ENCODE measurements at places on chromosomes 1 and 21.

DNA sequence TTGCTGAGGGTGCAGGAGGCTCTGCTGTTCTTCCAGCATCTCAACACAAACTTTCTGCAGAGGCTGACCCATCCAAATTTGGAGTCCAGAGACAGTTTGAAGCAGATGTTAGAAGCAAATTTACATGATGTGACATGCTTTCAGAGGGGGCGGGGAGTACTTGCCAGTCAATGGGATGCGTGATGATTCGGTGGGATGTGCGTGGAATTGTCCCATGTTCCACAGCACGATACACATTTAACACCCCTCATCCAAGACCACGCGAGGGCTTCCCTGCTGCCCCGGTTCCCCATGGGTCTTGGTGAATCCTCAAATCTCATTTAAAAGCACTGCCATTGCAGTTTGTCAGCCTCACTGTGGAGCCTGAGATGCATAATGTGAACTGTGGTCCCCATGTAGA, 78.6 kb upstream of the TLR5 start:
- no peak for DNase-seq

DNA sequence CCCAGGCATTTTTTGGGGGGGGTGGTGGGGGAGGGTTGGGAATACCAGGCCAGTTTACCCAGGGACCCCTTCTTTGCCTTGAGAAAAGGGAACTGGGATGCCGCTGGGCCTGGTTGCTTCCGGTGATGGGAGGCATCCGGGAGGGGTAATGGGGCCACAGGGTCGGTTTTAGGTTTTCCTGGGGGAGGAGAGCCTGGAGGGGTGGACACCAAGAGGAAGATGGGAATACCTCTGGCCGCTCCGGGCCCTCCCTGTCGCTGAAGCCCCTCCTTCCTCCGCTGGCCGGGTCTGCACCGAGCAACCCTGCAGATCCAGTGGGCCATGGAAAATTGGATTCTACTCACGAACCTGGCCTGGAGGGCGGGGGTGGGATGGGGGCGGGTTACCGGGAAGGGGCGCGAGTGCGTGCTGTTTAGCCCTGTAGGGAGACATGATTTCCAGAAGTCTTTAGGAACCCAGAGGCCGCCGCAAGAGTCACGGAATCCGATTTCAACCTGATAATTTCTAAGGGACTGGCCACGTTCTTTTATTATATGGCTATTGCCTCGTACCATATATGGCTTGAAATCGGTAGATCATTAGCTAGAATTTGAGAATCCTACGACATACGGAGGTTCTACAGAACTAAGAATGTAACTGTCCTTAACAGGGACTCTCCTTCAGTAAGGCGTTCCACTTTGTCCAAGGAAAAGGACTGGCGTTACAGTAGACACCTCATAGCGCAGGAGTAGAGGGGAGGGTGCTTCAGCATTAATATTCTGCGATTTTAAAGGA, 749 bp downstream of the AKIRIN1 start:
- peak; percentile 17 for DNase-seq

DNA sequence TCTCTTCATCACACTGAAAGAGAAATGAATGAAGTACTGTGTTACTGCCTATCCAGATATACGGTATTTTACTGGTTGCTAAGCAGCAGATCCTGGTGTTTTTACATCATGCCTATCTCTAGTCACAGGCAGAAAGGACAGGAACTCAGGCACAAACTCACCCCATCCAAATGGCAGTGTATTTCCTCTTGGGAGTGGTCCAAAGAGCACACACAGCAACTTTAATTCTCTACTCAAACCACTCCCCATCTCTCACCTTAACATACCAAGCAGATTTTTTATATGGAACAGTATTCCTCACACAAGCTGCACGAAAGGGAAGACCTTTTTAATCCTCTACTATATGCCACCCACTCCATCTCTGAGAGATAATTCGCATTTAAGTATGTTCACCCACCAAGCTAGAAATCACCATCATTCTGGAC, 27.3 kb downstream of the EIF4G3 start:
- no peak for DNase-seq

DNA sequence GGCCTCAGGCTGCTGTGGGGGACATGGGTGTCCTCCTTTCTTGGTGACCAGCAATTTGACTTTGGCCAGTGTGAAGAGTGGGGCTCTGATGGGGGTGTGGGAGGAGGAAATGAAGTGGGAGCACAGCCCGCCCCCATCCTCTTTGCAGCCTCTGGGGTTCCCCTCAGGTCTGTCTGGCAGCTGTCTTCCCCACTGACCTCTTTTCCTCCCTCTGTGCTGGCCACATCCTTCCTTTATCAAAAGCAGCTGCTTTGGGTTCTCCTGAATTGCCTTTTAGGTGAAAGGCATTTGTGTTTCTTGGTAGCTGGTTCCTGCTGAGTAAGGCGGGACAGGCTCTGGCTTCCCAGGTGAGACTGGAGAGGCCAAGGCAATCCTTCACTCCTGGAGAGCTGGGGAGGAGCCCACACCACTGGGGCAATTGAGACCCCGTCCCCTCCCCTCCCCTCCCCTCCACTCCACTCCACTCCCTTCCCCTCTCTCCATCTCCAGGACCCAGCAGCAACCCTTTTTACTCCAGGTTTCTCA, 24.9 kb downstream of the PCAT6 start:
- DNase-seq, result no peak

GRCh38 chr1:150127868-150128267, 21.8 kb upstream of the PLEKHO1 start:
- DNase-seq, result no peak

GRCh38 chr1:198132060-198132781, 24.6 kb upstream of the NEK7 start:
- no peak for DNase-seq

GRCh38 chr1:205576011-205576410, 55.8 kb downstream of the ELK4 start:
- DNase-seq, result no peak

DNA sequence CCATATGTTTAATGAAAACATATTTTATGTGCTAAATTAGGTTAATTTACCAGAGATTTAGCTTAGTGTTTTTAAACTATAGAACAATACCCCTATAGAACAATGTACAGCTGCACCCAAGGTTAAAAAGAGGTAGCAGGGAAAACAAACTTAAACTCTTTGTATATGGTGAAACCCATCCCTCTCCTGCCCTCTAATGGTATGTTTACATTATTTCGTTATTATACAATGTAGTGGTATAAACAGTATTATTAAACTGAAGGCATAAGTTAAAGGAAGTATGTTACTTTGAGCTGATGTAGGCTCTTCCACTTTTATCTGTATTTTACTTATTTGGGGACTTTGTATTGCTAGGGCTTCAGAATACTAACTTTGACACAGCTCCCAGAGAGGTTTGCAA, 16.7 kb upstream of the ZYG11A start:
- no peak for DNase-seq

GRCh38 chr1:42340093-42340492, 5.1 kb upstream of the FOXJ3 start:
- no peak for DNase-seq

- no peak for DNase-seq
These were observed 1.8 kb upstream of the CKS1B start for GRCh38 chr1:154972517-154973343.

- no peak for DNase-seq
These were observed 17.8 kb upstream of the PLA2G2E start for GRCh38 chr1:19941206-19941568.

- DNase-seq, result no peak
These were observed 17.7 kb downstream of the TNR start for GRCh38 chr1:175725684-175726083.

DNA sequence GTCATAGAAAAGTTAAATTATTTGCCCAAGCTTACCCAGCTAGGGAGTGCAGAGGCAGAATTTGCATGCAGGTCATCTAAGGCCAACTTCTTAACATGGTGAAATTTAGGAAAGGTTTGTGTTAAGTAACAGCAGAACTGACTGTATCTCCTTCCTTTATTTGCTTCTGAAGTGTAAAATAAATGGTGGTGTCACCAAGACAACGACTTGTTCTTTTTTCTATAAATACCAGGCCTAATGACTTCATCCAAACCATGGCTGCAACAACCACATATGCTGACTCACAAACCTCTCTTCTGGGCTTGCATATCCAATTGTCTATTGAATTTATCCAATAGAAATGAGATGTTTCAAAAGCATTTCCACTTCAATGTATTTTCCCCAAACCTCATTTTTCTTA, 19.1 kb downstream of the COL24A1 start:
- DNase-seq, result no peak

DNA sequence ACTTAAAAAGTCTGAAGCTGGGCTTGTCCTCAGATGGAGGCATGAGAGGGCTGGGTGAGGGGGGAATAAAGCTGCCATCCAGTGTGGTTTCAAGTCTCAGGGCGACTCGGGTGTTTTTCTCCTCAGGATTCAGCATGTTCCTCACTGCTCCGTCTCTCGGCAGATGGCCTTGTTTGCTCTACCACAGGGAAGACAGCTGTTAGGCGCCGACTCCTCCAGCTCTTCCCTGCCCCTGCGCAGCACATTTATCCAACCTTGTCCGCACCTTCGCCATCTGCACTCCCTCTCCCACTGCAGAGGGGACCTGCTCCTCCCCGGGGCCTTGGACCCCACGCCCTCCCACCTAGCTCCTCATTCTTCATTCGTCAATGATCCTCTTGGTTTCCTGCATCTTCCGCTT, 16.6 kb upstream of the S100A11 start:
- no peak for DNase-seq

GRCh38 chr1:63621075-63621474, 27.9 kb downstream of the PGM1 start:
- DNase-seq, result no peak

DNA sequence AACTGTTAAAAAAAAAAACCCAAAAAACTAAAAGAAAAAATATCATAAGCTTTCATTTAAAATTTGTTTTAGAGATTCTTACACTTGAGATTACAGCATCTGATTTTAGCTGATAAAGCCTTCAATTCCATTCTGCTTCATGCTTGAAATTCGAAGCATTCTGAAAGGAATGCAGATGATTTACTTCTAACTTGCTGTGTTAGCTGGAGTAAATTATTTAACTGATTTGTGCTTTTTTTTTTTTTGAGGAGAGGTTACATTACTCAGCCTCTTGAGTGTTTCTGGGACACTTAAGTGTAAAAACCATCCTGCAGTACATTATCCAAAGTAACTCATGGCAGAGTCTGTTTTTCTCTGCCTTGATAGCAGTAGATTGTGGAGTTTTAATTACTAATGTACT, 4.5 kb upstream of the TRIM67 start:
- no peak for DNase-seq

GRCh38 chr1:212618466-212619210, 10.1 kb downstream of the ATF3 start:
- DNase-seq, result no peak

GRCh38 chr21:38295997-38296764, 39.4 kb downstream of the KCNJ15 start:
- no peak for DNase-seq

- DNase-seq, result no peak
These were observed 3.2 kb downstream of the EFHD2 start for GRCh38 chr1:15412843-15413242.

- DNase-seq, result no peak
These were observed 72.4 kb downstream of the ELAVL4 start for GRCh38 chr1:50181027-50181663.

DNA sequence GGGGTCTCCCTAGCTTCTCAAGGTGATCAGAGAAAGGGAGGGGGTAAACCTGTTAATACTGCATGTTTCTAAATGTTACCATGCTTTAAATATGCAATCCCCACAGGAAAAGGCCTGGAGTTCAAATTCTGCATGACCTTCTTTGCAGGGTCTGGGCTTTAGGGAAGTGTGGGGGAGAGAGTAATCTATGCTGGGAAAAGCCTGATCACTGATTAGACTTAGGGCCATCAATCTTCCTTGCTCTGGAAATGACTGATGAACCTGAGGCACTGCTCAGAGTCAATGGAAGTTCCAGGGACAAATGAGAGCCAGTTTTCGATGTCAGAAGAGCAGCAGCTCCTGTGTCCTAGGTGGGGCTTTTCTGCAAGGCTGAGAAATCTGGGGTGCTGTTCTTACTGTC, 3.2 kb upstream of the SPRR1A start:
- DNase-seq, result no peak

- DNase-seq, result no peak
These were observed 81.2 kb upstream of the C1orf174 start for GRCh38 chr1:3981261-3981660.

- no peak for DNase-seq
These were observed 18.4 kb upstream of the RPL11 start for GRCh38 chr1:23673086-23673813.

DNA sequence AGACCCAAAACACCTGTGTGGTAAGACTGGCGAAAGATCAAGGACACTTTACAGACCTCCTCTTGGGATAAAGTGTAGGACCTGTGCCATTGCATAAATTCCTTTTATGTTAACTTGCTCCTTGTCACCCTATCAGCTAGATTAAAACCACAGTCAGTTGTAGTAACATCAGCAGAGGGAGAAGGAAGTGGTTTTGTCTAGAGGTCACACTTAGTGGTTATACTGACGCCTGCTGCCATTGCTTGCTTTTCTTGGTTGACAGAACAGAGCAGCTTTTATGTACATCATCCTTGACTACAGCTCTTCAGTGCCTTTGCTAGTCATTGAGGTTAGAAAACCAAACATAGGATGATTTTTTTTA, 101.4 kb downstream of the PBX1 start:
- DNase-seq, result no peak

DNA sequence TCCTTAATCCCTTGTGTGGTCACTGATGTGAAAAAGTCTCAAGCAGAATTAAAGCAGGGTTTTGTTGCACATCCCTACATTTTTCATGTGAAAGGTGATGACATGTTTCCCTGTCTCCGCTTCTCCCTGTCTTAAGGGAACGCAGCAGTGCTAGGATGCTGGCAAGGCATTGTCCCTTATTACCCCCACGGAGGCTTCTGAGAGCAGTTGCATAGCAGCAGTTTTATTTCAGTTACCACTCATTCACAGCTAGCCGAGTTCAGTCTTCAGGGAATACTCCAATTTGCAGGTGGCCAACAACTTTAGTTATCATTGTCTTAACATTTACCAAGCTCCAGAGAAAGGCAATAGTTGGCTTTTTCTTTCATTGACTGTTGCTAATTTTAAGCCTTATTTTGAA, 89.1 kb downstream of the CLEC20A start:
- DNase-seq, result no peak

- no peak for DNase-seq
These were observed 46.7 kb downstream of the SMYD3 start for GRCh38 chr1:246460406-246460805.

DNA sequence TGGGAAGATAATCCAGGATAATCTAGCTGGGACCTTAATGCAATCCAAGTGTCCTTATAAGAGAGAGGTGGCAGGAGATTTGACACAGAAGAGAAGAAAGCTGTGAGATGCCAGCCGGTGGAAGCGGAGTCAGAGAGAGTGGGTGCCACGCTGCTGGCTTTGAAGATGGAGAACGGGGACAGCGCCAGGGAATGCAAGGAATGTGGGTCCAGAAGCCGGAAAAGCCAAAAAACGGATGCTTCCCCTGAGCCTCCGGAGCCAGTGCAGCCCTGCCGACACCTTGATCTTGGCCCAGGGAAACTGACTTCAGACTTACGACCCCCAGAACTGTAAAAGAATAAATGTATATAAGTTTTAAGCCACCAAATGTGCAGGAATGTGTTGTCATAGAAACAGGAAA, 152.6 kb downstream of the ZNF281 start:
- DNase-seq, result no peak

DNA sequence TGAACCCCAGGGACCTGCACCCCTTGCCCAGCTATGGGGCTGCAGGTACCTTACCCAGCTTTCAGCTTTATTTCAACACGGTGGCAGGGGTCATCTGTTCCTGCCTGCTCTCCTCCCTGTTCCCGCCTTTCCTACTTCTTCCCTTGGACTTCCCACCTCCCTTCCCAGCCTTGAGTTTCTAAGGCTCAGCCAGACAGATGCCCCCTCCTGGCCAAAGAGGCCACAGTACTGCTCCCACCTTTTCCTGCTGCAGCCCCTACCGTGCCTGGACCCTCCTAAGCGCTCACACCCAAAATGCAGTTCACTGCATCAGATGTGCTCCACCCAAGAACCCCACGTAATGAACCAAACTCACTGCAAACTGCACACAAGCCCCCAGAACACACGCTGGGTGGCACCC, 7.7 kb downstream of the NOC2L start:
- no peak for DNase-seq
